HT1080 (cell line): ENCODE measurements at places on chromosomes 6 and 20. TPM values are rescaled to one million over a fixed set of nuclear protein-coding genes. Genes with fewer than 3 reads are reported as not detected.

DNA sequence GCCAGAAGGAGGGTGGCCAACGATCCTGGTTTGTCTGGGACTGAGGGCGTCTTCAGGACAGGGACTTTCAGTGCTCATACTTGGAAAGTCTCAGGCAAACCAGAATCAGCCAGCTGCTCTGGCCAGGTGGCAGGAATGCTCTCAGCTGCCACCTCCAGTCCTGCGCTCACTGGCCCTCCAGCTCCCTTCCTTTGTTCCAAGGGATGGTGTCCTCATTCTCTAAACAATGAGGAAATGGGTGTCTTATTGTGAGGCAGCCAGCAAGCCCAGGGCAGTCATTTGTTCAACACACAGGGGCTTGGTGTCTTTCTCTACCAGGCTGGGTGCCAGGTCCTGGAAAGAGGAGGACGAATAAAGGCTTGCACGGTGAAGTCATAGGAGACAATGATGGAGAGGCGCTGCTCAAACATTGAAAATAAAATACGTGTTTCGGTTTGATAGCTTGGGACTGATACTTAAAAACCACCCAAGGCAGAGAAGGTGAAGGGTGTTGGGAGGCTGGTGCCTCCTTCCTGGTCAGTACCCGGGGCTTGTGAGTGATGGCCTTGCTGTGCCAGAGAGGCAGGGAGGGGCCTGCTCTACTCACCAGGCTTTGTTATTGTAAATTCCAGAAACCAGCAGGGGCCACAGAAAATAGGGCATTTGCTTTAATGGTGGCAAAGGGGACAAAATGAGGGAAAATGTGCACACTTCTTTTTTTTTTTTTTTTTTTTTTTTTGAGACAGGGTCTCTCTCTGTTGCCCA, 11.3 kb upstream of the TMEM181 start:
- no peak for DNase-seq

The CDSN gene
- not detected in 2 replicates for total RNA-seq

DNA sequence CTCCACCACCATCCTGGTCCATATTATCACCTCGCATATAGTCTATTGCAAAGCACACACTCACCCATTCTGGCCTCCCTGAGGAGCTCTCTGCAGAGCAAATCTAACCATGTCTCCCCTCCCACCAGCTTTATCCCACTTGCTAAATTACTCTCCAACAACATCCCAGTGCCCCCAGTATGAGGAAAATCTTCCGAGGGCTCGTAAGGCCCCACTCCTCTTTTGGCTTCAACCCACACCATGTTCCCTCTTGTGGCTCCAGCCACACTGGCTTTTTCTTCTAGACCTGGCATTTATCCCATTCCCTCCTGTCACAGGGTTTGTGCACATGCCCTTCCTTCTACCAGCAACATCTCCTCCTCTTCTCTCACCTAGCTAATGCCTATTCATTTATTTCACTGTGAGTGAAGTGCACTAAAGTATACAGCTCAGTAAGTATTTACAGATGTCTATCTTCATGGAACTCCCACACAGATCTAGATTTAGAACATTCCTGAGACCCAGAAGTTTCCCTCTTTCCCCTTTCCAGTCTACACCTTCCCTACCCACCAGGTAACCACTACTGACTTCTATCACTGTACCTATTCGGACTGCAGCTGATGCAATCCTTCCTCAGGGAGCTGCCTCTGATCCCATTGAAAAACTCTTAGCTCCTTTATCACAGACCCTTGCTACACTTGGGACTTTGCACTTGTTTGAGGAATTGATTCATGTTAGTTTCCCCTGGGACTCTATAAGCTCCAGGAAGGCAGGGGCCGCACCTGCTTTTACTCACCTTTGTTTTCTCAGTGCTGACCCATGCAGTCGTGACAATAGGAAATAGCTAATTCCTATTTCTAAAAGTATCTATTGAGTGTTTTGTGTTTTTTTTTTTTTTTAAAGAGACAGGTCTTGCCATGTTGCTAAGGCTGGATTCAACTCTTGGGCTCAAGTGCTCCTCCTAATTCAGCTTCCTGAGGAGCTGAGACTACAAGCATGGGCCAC, 15.5 kb downstream of the MRPL14 start:
- DNase-seq = no peak

- DNase-seq = peak; percentile 15
Observed at GRCh38 chr6:52227495-52227894, 16.8 kb downstream of the IL17F start.

GRCh38 chr20:13340088-13340487, 119.0 kb downstream of the ISM1 start:
- DNase-seq = no peak

The HCK gene
- not detected in 2 replicates for total RNA-seq

The TAP2 gene
- 89.3 and 104 TPM in 2 replicates for total RNA-seq

DNA sequence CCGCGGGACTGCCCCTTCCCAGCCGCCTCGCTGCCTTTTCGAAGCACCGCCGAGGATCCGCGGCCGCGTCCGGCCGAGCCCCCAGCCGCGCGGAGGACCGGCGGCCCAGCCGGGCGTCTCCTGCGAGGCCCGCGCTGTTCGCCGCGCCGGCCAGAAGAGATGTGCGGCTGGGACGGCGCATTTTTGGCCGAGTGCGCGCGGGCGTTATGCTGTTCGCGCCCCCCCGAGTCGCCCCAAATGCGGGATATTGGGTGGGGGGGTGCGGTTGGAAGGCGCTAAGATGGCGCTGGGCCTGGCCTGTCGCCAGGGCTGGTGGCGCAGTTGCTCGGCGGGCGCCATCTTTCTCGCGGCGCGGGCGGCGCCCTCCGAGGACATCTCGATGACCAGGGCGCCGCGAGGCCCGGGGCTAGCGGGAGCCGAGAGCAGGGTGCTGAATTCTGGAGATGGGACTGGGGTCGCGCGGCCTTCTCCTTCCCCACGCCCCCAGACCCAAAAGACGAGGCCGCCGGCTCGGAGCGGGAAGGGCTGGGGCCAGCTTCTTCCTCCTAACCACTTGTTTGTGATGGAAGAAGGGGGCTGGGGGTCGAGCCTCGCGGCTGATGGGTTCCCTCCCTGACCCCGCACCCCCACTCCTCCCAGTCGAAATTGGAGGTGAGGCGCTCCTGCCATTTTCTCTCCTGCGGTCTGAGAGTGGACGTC, 1.5 kb downstream of the BICRAL start:
- peak; percentile 56 for DNase-seq

The IL17F gene
- not detected in 2 replicates for total RNA-seq

DNA sequence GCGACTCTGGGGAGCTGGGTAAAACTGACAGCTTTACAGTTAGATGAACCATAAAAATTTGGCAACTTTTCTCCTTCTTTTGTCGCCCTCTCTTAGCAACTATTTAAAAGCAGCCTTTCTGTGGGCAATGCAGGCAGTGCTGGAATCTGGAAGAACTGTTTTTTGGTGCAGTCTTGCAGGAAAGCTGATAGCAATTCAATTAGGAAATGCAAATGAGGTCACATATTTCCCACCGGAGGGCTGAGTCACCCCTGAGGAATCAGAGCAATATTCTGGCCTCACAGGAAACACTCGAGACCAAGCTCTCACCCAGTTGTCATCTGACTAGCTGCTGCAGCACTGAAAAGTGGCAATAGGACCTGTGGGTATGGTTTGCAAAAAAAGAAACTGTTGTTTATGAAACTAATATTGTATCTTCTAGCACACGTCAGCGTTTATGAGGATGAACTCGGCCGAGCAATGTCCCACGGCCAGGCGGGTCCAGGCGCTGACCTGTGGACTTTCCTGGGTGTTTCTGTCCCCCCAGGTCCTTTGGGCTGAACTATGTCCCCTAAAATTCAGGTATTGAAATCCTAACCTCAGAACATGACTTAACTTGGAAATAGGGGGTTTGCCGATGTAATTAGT, 312.3 kb downstream of the TAF4 start:
- peak; percentile 67 for DNase-seq

DNA sequence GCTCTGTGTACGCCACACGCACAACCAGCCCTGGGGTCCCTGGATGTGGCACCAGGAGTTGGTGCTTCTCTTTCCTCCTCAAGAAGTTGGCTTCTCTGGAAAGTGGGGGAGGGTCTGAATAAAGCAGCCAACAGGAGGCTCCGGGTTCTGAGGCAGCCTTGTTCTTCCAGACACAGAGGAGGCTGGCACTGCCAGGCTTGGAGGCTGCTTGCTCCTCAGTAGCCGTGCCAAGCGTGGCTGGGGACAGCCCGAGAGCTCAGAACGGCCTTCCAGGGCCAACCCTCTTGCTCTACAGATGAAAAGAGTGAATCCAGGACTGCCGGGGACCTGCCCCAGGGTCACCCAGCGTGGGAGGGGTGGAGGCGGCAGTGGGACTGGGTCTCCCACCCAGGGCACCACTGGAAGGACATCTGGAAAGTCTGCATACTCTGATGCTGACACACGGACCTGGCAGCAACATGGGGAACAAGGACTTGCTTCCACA, 70.4 kb downstream of the SLC22A23 start:
- DNase-seq = no peak

GRCh38 chr6:33123732-33124524, 48.1 kb downstream of the HLA-DPB1 start:
- peak; percentile 49 for DNase-seq

- DNase-seq = peak; percentile 84
Observed at GRCh38 chr20:44736170-44737021, 9.3 kb upstream of the KCNK15 start.

GRCh38 chr6:130859161-130859867, 32.1 kb downstream of the SMLR1 start:
- no peak for DNase-seq

DNA sequence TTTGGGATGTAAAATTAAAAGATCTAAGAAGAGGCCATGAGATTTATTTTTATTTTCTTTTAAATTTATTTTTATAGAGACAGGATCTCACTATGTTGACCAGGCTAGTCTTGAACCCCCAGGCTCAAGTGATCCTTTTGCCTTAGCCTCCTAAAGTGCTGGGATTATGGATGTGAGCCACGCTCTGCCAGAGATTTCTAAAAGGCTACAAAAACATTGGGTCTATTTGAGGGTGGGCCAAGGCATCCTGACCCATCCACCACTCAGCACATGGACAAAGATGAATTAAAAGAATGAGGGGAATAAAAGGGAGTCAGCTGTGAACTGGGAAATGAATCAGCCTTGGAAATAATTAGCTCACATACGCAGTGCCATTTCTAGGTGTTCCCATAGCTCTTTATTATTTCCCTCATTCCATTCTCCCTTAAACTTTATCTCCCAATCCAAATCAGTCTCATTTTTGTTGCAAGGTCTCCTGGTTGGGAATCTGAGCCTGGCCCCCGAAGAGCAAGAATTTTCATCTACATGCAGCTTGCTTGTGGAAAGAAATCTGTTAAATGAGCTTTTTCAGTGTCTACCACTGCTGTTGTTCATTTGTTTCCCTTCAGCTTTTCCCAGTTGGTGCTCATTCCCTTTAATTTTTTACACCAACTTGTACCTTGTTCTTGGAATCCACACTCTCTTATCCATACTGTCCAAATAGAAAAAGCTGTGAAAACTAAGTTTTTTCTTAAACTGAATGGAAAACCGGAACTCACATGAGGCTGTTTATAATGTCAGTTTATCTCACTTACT, 66.9 kb downstream of the MKKS start:
- no peak for DNase-seq

- DNase-seq = peak; percentile 55
Observed at GRCh38 chr6:121694389-121694788, 258.9 kb downstream of the GJA1 start.

GRCh38 chr20:47792021-47792618, 6.8 kb upstream of the SULF2 start:
- DNase-seq = peak; percentile 79

- no peak for DNase-seq
Observed at GRCh38 chr6:157755746-157756411, 67.2 kb upstream of the SNX9 start.

The GRM1 gene
- total RNA-seq = 0.03 TPM in 1 of 2 replicates, not detected in the other
